Trophoblast cell (in vitro differentiated cells and primary cell): ENCODE measurements at places on chromosomes 12 and 14.

DNA sequence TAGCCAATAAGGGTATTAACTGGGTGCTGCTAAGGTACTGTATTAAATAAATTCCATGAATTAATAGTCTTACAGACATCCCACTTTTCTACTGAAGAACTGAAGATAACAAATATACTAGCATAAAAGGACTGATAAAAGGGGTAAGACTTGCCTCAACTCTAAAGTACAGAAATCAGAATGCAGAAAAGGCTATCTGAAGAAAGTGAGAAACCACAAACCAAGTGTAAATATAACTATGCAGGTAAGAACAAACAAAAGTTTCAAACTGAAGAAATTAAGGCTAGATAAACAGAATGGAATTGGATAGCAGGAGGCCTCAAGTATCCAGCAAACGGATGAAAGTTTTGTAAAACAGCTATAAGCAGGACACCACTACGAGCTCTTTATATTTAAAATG is 29.5 kb downstream of the YAF2 start:
- no peaks in the 10 kb centered on the region for H3K27me3 ChIP-seq
- H3K4me3 ChIP-seq: no peak overlapping the region
- H3K27ac ChIP-seq: no peak overlapping the region
- no peaks in the 10 kb centered on the region for H3K36me3 ChIP-seq

DNA sequence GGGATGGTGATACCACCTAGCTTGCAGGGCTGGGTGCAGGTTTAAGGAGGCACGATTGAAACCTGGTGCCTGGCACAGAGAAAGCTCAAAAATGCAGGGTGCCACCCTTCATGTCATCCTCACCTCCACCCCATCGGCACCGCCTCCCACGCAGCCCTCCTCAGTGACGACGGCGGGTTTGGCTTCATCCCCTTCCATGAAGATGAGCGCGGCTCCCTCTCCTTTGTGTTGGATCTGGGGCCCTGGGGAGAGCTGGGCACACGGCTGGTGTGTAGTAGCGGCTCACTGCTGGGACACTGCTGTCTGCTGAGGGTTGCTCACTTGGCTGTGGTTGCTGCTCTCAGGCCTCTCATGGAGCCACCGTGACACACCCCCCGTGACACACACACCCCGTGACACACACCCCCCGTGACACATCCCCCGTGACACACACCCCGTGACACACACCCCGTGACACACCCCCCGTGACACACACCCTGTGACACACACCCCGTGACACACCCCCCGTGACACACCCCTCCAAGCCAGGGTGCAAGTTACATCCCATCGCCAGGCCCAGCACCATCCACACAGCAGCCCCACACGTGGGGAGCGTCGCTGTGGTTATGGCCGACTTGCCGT is 42.9 kb upstream of the FZD10 start:
- no peaks in the 10 kb centered on the region for H3K4me1 ChIP-seq
- H3K4me3 ChIP-seq: no peak overlapping the region
- H3K36me3 ChIP-seq: no peaks in the 10 kb centered on the region
- no peaks in the 10 kb centered on the region for H3K27me3 ChIP-seq
- no peak overlapping the region for H3K27ac ChIP-seq

DNA sequence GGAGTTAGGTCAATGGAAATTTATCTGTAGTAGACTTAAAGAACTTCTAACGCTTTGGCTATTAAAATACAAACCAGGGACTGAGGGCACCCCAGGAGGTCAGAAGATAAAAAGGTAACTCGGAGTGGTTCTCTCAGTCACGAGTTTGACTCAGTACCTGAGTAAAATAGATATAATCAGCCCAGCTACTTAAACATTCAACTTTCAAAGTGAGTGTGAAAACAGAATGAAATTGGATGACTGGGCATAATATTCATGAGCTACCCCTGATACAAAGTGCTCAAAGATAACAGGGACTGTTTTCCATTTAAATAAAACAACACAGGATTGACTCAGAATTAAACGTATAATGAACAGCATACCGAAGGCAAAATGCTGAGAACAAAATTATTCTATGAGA is 75.0 kb downstream of the FOXN3 start:
- DNase-seq: no peak
- H3K27me3 ChIP-seq: no peaks in the 10 kb centered on the region
- H3K27ac ChIP-seq: no peak overlapping the region
- peaks cover 3% of the 10 kb centered on the region for H3K4me1 ChIP-seq
- no peak overlapping the region for H3K4me3 ChIP-seq

DNA sequence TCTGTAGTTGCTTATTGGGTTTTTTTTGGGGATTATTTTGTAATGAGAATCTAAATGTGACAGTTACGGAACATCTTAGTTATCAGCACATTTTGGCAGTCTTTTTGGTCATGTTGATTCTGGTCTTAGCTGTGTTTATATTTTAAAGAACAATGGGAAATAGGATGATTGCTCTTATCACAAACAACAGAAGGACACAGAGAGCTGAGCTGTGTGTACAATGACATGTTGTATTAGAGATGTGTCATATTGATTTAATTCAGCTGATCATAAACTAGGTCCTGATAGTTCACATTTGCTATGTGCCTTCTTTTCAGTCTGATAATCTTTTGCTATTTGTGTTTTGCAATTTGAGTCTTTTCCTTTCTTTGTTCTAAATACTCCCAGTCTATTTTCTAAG is 781.7 kb downstream of the TRHDE start:
- no peaks in the 10 kb centered on the region for H3K27me3 ChIP-seq
- H3K4me3 ChIP-seq: no peak overlapping the region
- no peak overlapping the region for H3K27ac ChIP-seq
- H3K4me1 ChIP-seq: no peaks in the 10 kb centered on the region
- H3K36me3 ChIP-seq: no peaks in the 10 kb centered on the region

- H3K27ac ChIP-seq: no peak overlapping the region
- no peak overlapping the region for H3K4me3 ChIP-seq
- H3K36me3 ChIP-seq: no peaks in the 10 kb centered on the region
- H3K4me1 ChIP-seq: peaks cover 5% of the 10 kb centered on the region
- peak; percentile 77 for DNase-seq
These were observed 146.1 kb upstream of the NCOR2 start for GRCh38 chr12:124713436-124714082.

DNA sequence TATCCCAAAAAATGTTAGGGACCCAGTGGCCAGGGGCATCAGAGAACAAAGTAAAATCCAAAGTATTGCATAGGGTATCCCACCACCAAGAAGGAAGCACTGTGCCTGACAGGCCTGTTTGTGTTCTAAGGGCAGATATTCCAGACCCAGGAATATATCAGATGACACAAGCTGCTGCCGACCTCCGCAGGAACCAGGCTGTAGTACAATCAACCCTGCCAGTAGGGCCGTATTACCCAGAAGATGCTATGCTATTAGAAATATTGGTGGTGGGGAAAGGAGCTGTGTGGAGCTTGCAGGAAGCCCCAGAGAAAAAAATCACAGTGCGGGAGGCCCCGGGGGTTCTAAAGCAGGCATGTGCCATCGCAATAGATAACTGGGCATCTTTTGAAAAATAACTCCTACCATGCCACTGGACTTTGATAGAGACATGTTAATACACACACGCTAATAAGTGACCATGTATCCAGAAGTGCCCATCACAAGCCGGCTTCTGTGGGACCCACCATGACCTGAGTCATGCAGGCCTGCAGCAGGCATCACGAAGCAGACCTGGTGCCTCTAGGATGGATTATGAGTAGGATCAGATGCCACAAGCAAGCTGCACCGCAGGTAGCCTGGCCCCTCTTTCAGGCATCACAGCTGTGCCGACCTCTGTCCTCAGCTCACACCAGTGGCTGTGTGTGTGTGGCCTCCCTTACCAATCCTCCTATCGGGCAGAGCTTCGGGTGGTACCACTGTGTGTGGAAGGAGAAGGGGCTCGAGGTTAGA is 242.7 kb downstream of the BCL11B start:
- H3K27ac ChIP-seq: no peak overlapping the region
- no peak overlapping the region for H3K4me3 ChIP-seq
- no peaks in the 10 kb centered on the region for H3K4me1 ChIP-seq
- no peaks in the 10 kb centered on the region for H3K27me3 ChIP-seq
- DNase-seq: no peak

GRCh38 chr14:103735815-103736545 is 20.4 kb downstream of the ZFYVE21 start:
- no peak overlapping the region for H3K4me3 ChIP-seq
- DNase-seq: peak; percentile 92
- H3K4me1 ChIP-seq: peaks cover 34% of the 10 kb centered on the region
- peak overlapping the region; percentile 86 for H3K27ac ChIP-seq
- peaks cover 34% of the 10 kb centered on the region for H3K36me3 ChIP-seq

DNA sequence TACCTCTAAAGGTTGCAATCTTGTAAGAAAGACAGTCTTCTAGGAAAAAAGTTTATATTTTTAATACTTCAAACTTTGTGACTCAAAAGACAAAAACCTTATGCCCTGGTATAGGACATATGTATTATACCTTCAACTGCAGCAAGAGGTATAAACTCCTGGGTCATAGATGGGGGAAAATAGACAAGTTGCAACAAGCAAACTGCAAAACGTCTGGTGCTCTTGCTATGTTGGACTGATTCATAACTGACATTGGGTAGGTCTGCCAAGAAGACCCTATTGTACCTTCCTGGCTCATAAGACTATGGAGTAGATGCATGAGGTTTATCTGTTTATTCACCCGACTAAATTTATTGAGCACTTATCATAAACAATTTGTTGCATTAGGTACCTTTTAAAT is 40.9 kb downstream of the BEST3 start:
- no peaks in the 10 kb centered on the region for H3K27me3 ChIP-seq
- no peak overlapping the region for H3K27ac ChIP-seq
- H3K4me3 ChIP-seq: no peak overlapping the region
- no peak for DNase-seq
- H3K4me1 ChIP-seq: peaks cover 8% of the 10 kb centered on the region
- H3K36me3 ChIP-seq: no peaks in the 10 kb centered on the region

- no peaks in the 10 kb centered on the region for H3K36me3 ChIP-seq
- no peak overlapping the region for H3K4me3 ChIP-seq
- DNase-seq: no peak
- H3K4me1 ChIP-seq: no peaks in the 10 kb centered on the region
These were observed 4.4 kb upstream of the SDS start for GRCh38 chr12:113407931-113408600.

DNA sequence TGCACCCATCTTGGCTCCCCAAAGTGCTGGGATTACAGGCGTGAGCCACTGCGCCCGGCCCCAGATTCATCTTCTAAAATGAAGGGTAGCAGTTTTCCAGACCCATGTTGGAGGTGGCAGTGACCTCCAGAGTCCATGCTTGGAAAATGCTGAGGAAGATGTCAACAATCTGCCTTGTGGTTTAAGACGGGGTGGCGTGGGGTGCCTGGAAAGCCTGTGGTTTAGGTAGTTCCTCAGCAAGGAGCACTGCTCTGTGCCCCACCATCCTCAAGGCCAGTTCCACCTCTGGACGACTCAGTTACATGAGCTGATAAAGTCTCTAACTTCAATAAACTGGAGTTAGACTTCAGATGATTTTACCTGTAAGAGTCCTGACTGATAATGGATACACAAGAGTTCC is 48.6 kb downstream of the DRAM1 start:
- H3K4me3 ChIP-seq: no peak overlapping the region
- no peaks in the 10 kb centered on the region for H3K36me3 ChIP-seq
- no peaks in the 10 kb centered on the region for H3K27me3 ChIP-seq
- peak overlapping the region; percentile 79 for H3K27ac ChIP-seq

DNA sequence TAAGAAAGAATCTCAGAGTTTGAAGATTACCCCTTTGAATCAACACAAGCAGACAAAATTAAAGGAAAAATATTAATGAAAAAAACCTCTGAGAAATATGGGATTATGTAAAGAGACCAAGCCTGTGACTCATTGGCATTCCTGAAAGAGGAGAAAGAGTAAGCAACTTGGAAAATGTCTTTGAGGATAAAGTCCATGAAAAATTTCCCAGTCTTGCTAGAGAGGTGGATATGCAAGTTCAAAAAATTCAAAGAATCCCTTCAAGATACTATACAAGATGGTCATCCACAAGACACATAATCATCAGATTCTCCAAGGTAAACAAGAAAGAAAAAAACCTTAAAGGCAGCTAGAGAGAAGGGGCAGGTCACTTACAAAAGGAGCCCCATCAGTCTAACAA is 13.3 kb downstream of the SLCO1B1 start:
- no peaks in the 10 kb centered on the region for H3K36me3 ChIP-seq
- no peaks in the 10 kb centered on the region for H3K27me3 ChIP-seq
- DNase-seq: peak; percentile 74
- no peaks in the 10 kb centered on the region for H3K4me1 ChIP-seq
- H3K27ac ChIP-seq: no peak overlapping the region
- no peak overlapping the region for H3K4me3 ChIP-seq

- no peak overlapping the region for H3K27ac ChIP-seq
- no peaks in the 10 kb centered on the region for H3K27me3 ChIP-seq
- peaks cover 5% of the 10 kb centered on the region for H3K4me1 ChIP-seq
- H3K36me3 ChIP-seq: peaks cover 58% of the 10 kb centered on the region
- no peak for DNase-seq
- H3K4me3 ChIP-seq: no peak overlapping the region
These were observed 114.7 kb downstream of the NCOR2 start for GRCh38 chr12:124452576-124453331.

GRCh38 chr12:126193190-126193589 is 1128.0 kb downstream of the AACS start:
- no peaks in the 10 kb centered on the region for H3K36me3 ChIP-seq
- H3K27ac ChIP-seq: no peak overlapping the region
- H3K4me1 ChIP-seq: no peaks in the 10 kb centered on the region
- H3K27me3 ChIP-seq: peaks cover 21% of the 10 kb centered on the region
- no peak overlapping the region for H3K4me3 ChIP-seq
- no peak for DNase-seq

- DNase-seq: no peak
- H3K36me3 ChIP-seq: no peaks in the 10 kb centered on the region
- peaks cover 6% of the 10 kb centered on the region for H3K4me1 ChIP-seq
- H3K27me3 ChIP-seq: no peaks in the 10 kb centered on the region
- no peak overlapping the region for H3K4me3 ChIP-seq
These were observed 74.3 kb upstream of the SRSF5 start for GRCh38 chr14:69692594-69692993.

- no peaks in the 10 kb centered on the region for H3K4me1 ChIP-seq
- DNase-seq: no peak
- peaks cover 23% of the 10 kb centered on the region for H3K36me3 ChIP-seq
These were observed 452 bp downstream of the NGDN start for GRCh38 chr14:23469906-23470403.

DNA sequence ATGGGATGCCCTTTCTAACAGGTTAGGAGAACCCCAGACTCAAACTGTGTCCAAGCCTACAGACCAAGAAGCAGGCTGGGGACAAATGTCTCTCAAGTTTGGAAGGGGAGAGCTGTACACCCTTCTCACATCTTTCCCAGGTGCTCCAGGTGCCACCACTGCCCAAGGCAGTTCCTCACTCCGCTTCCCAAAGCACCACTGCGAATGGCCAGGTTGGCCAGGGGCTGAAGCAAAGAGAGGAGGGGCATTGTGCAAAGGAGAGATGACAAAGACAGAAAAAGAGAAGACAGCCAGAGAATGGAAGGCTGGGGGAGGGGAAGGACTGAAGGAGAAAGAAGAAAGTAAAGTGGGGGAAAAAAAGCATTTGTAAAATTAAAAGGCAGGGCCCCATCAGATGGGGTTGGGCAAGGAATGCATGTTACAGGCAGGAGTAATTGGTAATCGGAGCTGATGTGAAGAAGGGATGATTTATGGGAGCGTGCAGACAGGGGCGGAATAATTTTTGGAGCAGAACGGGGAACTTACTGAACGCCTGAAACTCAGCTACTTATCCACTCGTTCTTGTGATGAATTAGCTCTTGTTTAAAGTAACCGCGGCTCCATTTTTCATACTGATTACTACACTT is 165.8 kb downstream of the ESRRB start:
- H3K4me3 ChIP-seq: no peak overlapping the region
- H3K36me3 ChIP-seq: no peaks in the 10 kb centered on the region
- no peak overlapping the region for H3K27ac ChIP-seq
- no peak for DNase-seq
